Stimulated activated CD4-positive, alpha-beta T cell treated with anti-CD3 and anti-CD28 coated beads, Interleukin-4, amount 100 ng/mL, for 48 hours (primary cell): ENCODE measurements at places on chromosomes 4 and X.

GRCh38 chrX:102866981-102867656 lies 70.0 kb upstream of the RAB40AL start:
- DNase-seq, result no peak

DNA sequence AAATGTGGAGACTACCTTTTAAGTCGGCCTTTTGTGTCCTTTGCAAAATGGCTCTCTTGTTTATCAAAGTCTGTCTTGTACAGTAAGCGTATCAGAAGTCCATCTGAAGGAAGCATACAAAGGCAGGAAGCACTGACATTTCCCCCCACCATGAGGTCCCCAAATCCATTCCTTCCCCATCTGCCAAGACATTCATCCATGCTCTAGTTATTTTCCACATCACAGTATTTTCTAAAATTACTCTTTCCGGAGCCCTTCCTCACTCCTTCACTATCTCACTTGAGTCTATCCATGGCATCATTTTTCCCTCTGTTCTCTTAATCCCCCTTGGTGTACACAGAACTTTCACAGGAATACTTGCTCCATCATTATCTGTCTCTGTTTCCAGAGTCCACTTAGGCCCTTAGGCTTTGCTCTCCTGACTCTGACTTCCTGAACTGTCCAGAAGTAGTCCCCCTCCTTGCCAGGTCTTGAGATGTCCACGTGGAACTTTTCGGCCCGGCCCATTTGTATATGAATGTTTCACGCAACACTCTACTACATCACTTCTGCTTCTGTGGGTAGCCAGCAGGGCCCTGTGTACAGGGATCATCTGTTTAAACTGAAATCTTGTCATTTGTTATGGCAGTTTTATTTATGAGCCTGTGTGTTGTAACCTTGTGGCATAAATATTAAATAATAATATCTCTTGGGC lies 2.1 kb downstream of the SEL1L3 start:
- DNase-seq, result no peak

- DNase-seq, result no peak
These were observed 34.4 kb downstream of the GPR82 start for GRCh38 chrX:41758401-41758800.

- no peak for DNase-seq
These were observed 106.5 kb downstream of the TNIP2 start for GRCh38 chr4:2649604-2650114.

GRCh38 chrX:626745-627509 lies 3.7 kb upstream of the SHOX start:
- DNase-seq, result no peak

- DNase-seq, result no peak
These were observed 288.7 kb downstream of the PRDM5 start for GRCh38 chr4:120633810-120634209.

DNA sequence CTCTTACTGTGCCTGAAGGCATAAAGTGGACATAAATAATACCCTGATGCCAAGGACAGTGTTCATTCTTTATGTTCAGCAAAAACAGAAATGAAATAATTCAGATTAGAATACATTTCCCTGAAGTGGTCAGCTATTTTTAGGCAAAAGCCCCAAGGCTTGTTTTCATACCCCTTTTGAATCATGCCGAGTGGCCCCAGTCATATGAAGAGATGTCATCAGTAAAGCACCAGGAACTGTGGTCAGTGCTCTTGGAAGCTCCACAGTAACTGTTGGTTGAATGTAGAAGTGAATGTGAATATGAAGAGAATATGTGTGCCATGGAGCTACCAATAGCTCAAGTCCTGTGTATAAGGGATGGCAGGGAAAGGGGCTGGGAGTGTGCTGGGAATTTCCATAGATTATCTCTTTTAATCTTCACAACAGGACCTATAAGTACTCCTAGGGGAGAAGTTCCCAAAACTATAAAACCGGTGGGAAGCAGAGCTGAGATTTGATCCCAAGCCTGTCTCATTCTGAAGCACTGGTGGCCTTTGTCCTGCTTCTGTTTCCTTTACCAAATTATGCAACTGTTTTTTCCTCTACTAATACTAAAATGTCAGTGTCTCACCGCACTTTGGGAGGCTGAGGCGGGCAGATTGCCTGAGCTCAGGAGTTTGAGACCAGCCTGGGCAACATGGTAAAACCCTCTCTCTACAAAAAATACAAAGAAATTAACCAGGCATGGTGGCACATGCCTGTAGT lies 52.6 kb downstream of the FNIP2 start:
- DNase-seq, result peak; percentile 11

DNA sequence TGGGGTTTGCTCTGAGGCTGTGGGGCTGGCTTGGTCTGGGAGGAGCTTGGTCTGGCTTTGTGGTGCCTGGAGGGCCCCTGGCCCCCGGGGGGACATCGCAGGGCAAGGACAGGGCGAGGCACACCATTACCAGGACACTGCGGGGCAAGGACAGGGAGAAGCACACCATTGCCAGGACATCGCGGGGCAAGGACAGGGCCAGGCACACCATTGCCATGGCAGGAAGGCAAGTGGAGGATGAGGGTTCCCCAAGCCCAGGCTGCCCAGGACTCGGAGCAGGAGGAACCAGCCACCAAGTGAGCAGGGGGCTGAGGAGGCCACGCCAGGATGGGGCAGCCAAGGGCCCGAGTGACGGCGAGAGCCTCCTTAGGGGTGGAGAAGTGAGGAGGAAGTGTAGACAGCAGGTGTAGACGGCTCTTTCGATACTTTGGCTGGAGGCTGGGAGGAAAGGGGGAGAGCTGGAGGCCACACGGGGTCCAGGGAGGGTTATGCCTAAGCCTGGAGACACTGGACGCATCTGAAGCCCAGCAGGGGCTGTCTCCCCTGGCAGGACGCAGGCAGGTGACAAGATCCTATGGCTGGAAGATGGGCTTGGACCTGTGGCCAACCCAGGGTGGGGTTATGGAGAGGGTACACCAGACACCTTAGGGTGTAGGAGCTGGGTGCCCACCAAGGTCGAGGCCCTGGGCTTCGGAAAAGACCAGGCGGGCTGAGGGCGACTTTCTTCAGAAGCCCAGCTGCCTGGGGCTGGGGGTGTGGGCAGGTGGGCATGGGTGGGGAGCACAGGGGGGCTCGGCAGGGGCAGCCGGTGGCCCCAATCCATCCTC lies 7.3 kb downstream of the NKX1-1 start:
- no peak for DNase-seq

- no peak for DNase-seq
These were observed 459.9 kb upstream of the AMOT start for GRCh38 chrX:113300580-113300979.

GRCh38 chr4:107083-107443 lies 17.2 kb upstream of the ZNF718 start:
- no peak for DNase-seq

DNA sequence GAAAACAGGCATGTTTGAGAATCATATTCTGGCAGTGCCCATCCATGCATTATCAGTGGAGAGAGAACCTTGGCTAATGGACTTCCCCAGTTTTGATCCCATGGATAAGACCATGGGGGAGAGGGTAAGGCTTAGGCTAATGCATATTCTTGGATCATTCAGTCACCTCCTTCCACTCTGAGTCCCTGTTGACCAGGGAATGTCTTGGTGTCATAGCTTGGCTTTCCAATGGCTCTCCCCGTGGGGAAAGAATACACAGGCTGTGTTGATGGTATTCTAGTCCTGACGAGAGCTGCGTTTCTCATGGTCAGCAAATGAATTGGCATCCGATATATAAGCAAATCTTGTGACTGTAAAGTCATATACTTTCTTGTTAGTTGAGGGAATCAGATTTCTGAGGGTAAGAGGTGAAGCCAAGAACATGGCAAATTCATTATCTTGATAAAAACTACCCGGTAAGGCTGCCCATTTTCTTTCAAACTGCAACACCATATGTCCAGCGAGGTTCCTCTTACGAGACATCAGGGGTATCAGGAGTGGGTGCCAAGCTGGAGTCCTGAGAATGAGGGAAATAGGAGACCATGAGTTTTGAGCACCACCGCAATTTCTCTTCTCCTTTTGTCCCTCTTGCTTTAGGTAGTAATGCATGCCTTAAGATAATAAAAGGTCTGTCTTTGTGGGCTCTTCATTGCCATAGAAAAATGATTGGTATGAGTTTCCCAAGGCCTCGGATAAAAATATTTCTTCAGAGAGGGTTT lies 18.0 kb downstream of the RHOH start:
- DNase-seq, result no peak

DNA sequence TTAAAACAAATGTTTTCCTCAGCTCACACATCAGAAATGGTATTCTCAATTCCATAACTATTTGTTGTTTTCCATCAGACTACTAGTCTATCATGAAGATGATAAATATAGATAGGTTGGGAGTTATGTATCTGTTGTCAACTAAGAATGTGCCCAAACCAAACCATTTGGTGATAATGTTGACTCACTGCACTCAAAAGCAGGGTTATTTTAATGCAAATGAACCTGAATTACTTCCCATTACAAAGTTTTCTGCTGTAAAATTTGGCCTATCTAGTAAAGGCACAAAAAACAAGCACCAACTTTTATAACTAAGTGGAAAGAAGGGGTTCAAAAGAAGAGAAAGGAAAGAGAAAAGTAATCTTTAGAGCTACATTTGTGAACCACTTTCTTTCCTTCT lies 93.5 kb downstream of the TBCK start:
- DNase-seq, result no peak

DNA sequence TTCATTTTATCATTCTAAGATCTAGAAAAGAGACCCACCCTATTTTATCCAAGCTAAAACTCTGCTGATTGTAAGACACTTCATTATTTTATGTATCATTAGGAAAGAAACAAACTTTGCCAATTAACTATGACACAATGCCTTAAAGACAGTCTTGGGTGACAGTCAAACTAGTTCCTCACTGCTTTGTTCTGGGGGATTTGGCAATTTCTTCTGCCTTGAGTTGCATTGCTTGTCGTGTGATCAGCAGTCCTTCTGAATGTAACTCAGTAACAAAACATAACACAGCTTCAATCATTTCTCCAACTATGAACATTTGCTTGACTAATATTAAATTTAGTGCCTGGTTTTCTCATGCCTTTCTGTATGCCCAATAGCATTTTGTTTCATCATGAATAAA lies 577.9 kb upstream of the DIPK2B start:
- no peak for DNase-seq
